OCI-LY7 (cell line): ENCODE measurements at places on chromosomes 6 and 20.

- no peak for DNase-seq
Observed at GRCh38 chr6:129698430-129698829, 11.5 kb downstream of the ARHGAP18 start.

GRCh38 chr6:41759905-41760579, 12.8 kb upstream of the PGC start:
- peak; percentile 39 for DNase-seq

- DNase-seq: no peak
Observed at GRCh38 chr6:152086223-152086873, 278.9 kb downstream of the ESR1 start.

GRCh38 chr6:135191508-135192255, 10.6 kb downstream of the MYB start:
- peak; percentile 68 for DNase-seq

DNA sequence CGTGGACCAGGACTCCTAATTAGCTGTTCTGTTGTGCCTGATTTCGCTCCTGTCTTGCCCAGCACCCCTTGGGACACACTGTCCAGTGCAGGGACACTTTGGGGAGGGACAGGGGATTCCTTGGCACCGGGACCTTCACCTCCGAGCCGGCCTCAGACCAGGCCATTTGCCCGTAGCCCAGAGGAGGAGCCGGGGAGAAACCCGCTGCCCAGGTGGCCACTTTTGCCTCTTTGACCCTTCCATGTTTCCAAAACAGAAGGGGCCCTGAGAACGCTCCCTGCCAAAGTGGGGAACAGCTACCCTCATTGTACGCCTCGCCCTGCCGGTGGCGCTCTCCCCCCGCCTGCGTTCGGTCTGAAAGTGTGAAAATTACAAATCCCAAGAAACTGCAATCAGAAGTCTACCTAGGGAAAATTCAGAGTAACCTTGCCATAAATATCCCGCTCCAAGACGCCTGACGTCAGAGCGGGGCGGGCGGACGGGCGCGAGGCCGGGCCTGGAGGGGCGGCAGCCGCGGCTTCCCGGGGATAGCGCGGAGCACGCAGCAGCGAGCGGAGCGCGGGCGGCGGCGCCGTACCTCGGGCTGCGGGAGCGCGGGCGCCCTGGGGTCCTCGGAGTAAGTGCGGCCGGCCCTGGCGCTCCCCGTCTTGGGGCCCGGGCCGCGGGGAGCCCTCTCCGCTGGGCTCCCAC, at the start of gene DAAM2:
Gene DAAM2, plus strand, starts transcription at position 527 of the 690 bp plus-strand sequence. CDS start 63,927 bp downstream, outside the sequence.
- no peak for DNase-seq

DNA sequence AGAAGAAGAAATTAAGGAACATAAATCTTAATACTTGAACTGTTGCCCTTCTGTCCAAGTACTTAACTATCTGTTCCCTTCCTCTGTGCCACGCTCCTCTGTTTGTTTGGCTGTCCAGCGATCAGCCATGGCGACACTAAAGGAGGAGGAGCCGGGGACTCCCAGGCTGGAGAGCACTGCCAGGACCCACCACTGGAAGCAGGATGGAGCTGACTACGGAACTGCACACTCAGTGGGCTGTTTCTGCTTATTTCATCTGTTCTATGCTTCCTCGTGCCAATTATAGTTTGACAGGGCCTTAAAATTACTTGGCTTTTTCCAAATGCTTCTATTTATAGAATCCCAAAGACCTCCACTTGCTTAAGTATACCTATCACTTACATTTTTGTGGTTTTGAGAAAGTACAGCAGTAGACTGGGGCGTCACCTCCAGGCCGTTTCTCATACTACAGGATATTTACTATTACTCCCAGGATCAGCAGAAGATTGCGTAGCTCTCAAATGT, 17.1 kb downstream of the IRF4 start:
- DNase-seq: peak; percentile 30
